ENCODE measurements at places on chromosomes 4 and X. TPM values are rescaled to one million over a fixed set of nuclear protein-coding genes. Genes with fewer than 3 reads are reported as not detected.

DNA sequence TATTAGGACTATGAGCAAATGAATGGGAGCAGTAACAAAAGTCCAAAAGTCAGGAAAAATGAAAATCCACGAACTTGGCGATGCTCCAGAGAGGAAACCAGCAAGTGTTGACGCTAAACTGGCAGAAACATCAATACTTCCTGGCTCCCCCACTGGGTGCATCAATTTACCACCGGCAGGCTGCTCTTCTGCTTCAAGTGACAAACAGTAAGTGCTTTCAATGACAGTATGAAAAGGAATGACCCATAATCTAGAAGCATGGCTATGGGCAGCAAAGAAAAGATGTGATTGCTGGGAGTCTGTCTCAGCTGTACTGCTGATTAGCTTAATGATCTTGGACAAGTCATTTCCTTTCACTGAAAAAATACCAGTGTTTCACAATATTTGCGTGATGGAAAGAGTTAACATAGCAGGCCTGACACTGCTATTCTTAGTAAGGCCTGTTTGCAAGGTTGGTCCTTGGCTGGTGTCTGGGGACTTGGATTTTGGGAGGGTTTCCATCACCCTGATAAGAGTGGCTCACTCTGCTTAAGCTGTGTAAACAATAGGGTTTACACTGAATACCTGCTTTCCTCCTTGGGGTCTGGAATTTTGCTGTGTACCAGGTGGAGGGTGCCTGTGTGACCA is 8.7 kb downstream of the ATP11C start:
- H3K4me3 ChIP-seq = no peak overlapping the region
- H3K4me1 ChIP-seq = peaks cover 16% of the 10 kb centered on the region
- H3K27ac ChIP-seq = no peak overlapping the region

- H3K4me3 ChIP-seq = no peak overlapping the region
- no peaks in the 10 kb centered on the region for H3K36me3 ChIP-seq
- no peaks in the 10 kb centered on the region for H3K27me3 ChIP-seq
These were observed 191.6 kb downstream of the ANAPC10 start for GRCh38 chr4:144906181-144906925.

- peaks cover 2% of the 10 kb centered on the region for H3K36me3 ChIP-seq
- no peak overlapping the region for H3K4me3 ChIP-seq
- H3K4me1 ChIP-seq = no peaks in the 10 kb centered on the region
- DNase-seq = no peak
- H3K27me3 ChIP-seq = no peaks in the 10 kb centered on the region
- no peak overlapping the region for H3K27ac ChIP-seq
These were observed 116.7 kb downstream of the GPC3 start for GRCh38 chrX:133868682-133869081.

- H3K27me3 ChIP-seq = no peaks in the 10 kb centered on the region
- DNase-seq = no peak
These were observed 287.9 kb downstream of the CXXC4 start for GRCh38 chr4:104206784-104207183.

- no peak for DNase-seq
- H3K36me3 ChIP-seq = peaks cover 2% of the 10 kb centered on the region
- H3K4me3 ChIP-seq = no peak overlapping the region
- H3K4me1 ChIP-seq = no peaks in the 10 kb centered on the region
- H3K27ac ChIP-seq = no peak overlapping the region
- H3K27me3 ChIP-seq = peaks cover 24% of the 10 kb centered on the region
These were observed 228.2 kb upstream of the DIPK2B start for GRCh38 chrX:45428831-45429230.

- no peaks in the 10 kb centered on the region for H3K27me3 ChIP-seq
- H3K4me1 ChIP-seq = no peaks in the 10 kb centered on the region
- DNase-seq = no peak
- H3K4me3 ChIP-seq = no peak overlapping the region
- no peak overlapping the region for H3K27ac ChIP-seq
These were observed 18.0 kb downstream of the CCDC149 start for GRCh38 chr4:24894846-24895245.

DNA sequence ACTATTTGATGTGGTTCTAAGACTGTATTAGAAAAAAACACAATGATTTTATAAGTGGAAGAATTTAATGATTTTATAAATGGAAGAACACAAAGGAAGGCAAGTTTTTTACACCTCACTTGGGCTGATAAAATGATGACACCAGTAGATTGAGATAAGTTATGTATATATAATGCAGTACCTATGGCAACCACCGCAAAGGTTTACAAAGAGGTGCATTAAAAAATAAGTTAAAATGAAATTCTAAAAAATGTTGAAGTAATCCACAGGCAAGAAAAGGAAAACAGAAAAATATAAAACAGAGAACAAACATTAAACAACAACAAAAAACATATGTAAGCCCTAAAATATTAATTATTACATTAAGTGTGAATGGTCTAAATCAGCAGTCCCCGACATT is 490.9 kb upstream of the AADAT start:
- no peaks in the 10 kb centered on the region for H3K27me3 ChIP-seq
- H3K4me1 ChIP-seq = no peaks in the 10 kb centered on the region
- no peak overlapping the region for H3K27ac ChIP-seq

DNA sequence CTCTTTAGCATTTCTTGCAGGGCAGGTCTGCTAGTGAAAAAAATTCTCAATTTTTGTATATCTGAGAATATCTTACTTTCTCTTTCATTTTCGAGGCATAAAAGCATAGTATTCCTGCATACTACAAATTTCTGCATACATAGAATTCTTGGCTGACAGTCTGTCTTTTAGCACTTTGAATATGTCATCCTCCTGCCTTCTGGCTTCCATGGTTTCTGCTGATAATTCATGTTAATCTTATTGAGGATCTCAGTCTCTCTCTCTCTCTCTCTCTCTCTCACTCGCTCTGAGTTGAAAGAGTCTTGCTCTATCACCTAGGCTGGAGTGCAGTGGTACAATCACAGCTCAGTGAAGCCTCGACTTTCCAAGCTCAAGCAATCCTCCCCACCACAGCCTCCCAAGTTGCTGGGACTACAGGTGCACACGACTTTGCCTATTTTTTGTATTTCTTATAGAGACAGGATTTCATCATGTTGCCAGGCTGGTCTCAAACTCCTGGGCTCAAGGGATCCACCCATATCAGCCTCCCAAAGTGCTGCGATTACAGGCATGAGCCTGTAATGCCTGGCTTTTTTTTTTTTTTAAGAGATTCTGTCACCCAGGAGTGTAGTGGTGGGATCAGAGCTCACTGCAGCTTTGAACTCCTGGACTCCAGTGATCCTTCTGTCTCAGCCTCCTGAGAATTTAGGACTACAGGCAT is 161.3 kb downstream of the FNIP2 start:
- no peak for DNase-seq
- H3K27ac ChIP-seq = peak overlapping the region; percentile 96
- H3K36me3 ChIP-seq = no peaks in the 10 kb centered on the region

GRCh38 chr4:176270669-176271068 is 1.6 kb upstream of the ASB5 start:
- H3K27ac ChIP-seq = no peak overlapping the region

GRCh38 chr4:8291701-8292477 is 22.3 kb downstream of the HTRA3 start:
- no peak for DNase-seq
- H3K36me3 ChIP-seq = no peaks in the 10 kb centered on the region
- H3K27me3 ChIP-seq = peaks cover 11% of the 10 kb centered on the region
- H3K27ac ChIP-seq = no peak overlapping the region

DNA sequence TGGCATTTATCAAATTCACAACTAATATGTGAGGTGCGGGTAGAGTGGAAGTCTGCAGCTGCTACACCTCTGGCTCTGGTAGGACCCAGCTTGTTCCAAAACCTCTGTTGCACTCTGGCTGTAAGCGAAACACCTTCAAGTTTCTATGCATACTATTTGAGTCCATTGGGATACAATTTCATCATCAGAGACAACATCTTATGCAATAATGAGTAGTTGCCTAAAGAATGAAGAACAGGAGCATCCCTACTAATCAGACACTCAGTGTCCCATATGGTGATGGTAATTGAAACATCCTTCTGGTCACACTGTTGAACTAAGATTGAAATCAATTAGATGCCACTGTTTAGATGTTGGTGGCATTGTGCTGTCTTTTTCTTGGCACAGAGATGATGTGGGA is 178.4 kb downstream of the MGST2 start:
- no peak for DNase-seq
- no peaks in the 10 kb centered on the region for H3K36me3 ChIP-seq
- H3K4me3 ChIP-seq = no peak overlapping the region

DNA sequence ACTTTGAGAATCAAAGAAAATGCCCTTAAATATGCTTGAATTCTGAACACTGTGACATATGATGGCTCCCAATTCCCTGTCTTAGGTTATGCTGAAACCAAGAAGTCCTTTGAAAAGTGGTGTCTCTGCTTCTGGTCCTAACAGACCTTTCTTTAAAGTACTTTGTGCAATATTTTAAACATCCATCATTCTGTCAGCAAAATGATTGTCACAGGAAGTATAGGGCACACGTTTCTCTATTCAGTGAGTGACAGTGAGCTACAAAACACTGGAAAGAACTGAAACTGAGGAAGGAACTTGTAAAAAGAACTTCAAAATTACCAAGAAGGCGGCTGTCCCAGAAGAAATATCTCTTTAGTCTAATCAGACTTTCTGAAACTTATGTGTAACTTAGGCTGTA is 12.2 kb upstream of the NUP54 start:
- DNase-seq = no peak
- no peak overlapping the region for H3K4me3 ChIP-seq
- H3K27ac ChIP-seq = no peak overlapping the region
- H3K27me3 ChIP-seq = no peaks in the 10 kb centered on the region
- H3K36me3 ChIP-seq = peaks cover 5% of the 10 kb centered on the region
- H3K4me1 ChIP-seq = no peaks in the 10 kb centered on the region

- no peaks in the 10 kb centered on the region for H3K36me3 ChIP-seq
- DNase-seq = no peak
- H3K4me3 ChIP-seq = no peak overlapping the region
- H3K27me3 ChIP-seq = peaks cover 5% of the 10 kb centered on the region
These were observed 12.1 kb downstream of the PJA1 start for GRCh38 chrX:69153060-69153730.

DNA sequence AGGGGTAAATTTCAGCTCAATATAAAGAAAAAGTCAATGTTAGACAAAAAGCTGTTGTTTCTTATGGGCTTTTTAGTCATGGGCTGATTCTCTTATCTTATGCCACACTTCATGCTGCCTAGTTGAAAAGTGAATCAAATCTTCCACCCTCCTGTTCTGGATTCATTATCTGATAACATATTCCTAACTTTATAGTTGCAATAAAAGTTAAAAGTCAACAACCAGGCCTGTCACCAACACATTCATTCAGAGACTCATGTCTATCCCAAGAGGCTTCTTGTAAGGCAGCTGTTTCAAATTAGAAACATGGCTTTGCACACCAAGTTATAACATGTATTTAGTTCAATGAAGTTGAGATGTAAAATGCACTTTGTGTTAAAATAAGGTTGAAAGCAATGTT is 243.8 kb downstream of the ADAMTS3 start:
- no peak overlapping the region for H3K4me3 ChIP-seq
- no peaks in the 10 kb centered on the region for H3K4me1 ChIP-seq
- peaks cover 24% of the 10 kb centered on the region for H3K27me3 ChIP-seq
- DNase-seq = no peak
- H3K36me3 ChIP-seq = no peaks in the 10 kb centered on the region
- H3K27ac ChIP-seq = no peak overlapping the region

BEND2 gene
- 0.07 TPM for total RNA-seq

IL21 gene
- total RNA-seq = 0.91 TPM

TRMT10A gene
- total RNA-seq = 3.9 TPM

SHOX gene
- total RNA-seq = not detected

PAGE4 gene
- total RNA-seq = not detected

HAND2 gene
- total RNA-seq = not detected
